ENCODE measurements at places on chromosomes 7 and 10.

GRCh38 chr7:155731871-155732270 is 80.4 kb downstream of the SHH start:
- no peak for DNase-seq

DNA sequence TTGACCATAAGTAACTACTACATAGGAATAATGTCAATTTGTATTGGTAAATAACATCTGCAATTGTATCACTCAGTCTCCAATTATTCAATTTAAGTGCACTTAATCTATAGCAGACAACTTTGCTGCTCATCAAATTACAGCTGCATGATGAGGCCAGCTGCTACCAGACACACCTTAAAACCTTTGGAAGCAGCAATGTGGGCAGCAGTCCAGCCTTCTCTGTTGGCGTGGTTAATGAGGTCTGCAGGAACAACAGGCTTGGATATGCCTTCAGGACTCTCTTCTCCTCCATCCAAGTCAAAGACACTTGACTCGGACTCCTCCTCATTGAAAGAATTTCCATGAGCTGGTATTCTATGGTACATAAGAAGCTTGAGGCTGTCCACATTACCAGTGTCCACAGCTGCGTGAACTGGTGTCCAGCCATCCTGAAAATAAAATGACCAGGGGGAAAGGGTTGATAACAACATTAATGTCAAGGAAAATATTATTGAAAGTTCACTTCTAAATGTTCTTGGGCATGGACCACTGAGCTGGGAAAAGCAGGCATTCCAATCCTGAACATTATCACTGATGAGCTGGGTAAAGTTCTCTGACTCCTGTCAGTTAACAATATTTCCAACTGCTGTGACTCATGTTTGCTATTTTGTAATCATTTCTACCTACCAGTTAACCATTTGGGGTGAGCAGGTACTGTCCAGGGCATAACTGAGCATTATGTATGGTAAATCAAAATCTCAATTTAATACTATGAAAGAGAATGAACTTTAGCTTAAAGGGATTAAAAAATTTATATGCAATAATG is 95.7 kb downstream of the CTTNBP2 start:
- no peak for DNase-seq

DNA sequence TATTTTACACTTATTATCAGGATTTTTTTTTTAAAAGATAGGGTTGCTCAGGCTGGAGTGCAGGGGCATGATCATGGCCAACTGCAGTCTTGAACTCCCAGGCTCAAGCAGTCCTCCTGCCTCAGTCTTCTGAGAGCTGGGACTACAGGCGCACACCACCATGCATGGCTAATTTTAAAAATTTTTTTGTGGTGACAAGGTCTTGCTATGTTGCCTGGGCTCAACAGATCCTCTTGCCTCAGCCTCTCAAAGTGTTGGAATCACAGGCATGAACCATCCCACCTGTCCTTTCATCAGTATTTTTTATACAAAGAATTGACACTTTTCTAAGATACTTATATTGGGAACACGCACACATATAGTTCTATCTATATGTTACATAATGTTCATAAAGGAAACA is 99.3 kb downstream of the PIP4K2A start:
- no peak for DNase-seq

DNA sequence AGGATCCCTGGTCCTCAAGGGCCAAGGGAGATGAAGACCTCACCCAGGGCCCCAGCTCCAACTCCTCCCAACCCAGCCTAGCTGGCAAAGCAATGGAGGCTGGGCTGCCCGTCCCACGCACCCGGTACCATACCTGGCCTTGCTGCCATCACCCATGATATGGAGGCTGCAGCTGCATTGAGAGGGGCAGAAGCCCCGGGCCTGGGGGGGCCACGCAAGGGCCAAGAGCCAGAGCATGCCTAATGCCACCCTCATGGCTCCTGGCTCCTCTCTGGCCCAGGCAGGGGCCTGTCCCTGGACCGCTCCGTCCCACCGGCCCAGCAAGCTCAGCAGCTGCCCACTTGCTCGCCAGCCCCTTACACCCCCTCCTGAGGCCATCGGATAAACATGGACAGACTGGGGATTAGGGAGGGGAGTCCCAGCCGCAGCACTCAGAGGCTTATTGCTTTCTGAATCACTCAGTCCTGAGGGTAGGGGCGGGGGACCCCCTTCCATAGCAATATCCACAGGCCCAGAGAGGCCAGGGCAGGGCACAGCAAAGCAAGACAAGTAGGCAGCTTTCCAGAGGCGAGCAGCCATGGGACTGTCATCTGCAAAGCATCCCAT is at the start of gene LRIT1:
Gene LRIT1 (minus strand): TSS at position 362 of the 606 bp plus-strand sequence. CDS start 107 bp downstream, at position 255.
- no peak for DNase-seq

- DNase-seq, result peak; percentile 31
Measured at GRCh38 chr7:19295376-19295775, 150.2 kb upstream of the FERD3L start.

DNA sequence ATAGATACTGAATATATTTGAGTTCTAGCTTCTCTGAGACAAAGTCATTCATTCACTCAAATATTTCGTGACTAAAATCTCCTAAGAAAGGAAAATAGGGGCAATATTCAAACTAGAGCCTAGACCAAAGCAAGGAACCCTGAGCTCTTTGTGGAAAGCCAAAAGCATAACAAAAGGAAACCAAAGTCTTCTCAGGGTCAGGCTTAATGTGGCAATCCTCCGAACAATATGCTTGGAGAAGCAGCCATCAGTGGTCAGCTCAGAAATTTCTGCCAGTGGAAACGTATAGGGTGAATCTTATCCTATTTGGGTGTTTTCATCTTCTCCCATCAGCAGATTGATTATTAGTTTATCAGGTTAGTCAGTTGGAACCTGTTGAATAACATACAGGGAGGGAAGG is 151.3 kb upstream of the SLC13A1 start:
- DNase-seq, result no peak

DNA sequence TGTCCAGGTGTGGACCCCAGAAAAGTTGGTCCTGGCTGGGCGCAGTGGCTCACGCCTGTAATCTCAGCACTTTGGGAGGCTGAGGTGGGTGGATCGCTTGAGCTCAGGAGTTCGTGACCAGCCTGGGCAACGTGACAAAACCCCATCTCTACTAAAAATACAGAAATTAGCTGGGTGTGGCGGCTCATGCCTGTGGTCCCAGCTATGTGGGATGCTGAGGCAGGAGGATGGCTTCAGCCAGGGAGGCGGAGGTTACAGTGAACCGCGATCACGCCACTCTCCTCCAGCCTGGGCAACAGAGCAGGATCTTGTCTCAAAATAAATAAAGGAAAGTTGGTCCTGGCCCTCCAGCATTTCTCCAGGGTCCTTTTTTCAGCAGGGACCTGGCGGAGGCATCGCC is 1.4 kb downstream of the NUDT1 start:
- no peak for DNase-seq

- peak; percentile 48 for DNase-seq
Measured at GRCh38 chr10:69486922-69487730, 35.9 kb downstream of the TSPAN15 start.

GRCh38 chr10:3064423-3064822 is 2.9 kb upstream of the PFKP start:
- DNase-seq, result no peak

- DNase-seq, result peak; percentile 88
Measured at GRCh38 chr10:14369906-14370305, 39.2 kb upstream of the FRMD4A start.

DNA sequence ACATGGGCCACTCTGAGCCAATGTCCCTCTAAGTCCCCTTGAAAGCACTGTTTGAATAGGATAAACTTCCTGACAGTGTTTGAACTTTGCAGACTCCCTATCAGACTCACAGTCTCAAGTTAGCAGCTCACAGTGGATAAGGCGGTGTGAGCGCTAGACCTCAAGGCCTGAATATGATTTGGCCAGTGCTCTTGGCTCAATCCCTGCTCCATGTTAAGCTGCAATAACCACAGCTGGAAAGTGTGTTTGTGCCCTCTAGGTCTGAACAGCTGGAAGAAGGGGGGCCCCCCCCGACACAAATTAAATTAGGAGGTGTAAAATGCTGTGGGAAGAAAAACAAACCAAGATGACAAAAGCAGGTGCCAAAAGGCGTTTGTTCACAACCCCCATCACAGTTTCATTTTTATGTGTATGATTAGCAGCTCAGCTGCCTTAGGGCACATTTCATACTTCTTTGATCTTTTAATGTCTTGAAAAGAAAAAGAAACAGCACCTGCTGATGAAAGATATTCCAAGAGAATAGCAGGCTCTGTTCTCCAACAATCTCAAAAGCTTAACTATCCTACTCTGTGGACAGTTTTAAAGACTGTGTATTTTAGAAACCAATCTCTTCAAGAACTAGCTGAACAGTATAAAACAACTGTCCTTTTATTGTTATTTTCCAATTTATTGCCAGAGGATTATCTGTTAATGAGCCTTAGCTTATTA is 167.6 kb downstream of the SNX13 start:
- peak; percentile 77 for DNase-seq
